Stimulated activated CD8-positive, alpha-beta memory T cell treated with anti-CD3 and anti-CD28 coated beads, Interleukin-15, amount 100 ng/mL, for 4 hours (primary cell): ENCODE measurements at places on chromosomes 7 and 10.

DNA sequence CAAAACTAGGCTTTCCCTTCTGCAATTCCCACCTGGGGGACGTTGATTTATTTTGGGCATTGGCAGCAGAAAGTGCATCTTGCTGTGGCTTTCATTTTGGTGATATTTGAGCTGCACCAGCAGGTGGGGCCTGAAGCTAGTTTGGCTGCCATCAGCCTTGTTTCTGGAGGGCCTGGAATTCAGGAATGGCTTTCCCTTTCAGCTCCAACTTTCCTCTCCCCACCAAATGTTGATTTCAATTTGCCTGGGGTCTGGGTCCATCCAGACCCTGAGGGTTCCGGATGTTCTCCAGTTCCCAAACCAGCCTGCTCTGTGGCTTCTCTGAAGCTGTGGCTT lies 640.4 kb downstream of the TYW1 start:
- no peak for DNase-seq

GRCh38 chr10:113663908-113664307 lies at the start of gene NRAP:
TSS of gene NRAP (minus strand) at chr10:113664041. CDS start at chr10:113663882, 159 bp downstream.
- DNase-seq, result no peak

DNA sequence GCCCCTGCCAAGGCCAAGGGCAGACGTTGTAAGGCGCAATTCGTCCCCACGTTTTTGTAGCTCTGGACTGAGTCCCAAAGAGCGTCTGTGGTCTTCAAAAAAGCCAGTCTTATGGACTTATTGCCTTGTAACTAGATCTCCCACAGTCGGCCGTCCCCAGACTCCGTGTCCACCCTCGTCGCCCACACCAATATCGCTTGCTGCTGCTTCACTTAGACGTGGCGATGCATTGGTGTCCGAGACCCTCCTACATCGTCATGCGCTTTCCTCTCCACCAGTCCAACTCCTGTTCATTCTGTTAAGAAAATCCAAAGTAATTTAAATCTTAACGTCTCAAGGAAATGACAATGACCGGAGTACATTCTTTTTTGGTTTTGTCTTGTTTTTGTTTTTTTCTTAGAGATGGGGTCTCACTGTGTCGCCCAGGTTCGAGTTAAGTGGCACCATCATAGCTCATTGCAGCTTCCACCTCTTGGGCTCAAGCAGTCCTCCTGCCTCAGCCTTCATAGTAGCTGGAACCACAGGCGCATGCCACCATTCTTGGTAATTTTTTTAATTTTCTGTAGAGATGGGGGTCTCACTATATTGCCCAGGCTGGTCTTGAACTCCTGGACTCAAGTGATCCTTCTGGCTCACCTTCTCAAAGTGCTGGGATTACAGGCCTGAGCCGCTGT lies 851 bp downstream of the KIFBP start:
- no peak for DNase-seq

DNA sequence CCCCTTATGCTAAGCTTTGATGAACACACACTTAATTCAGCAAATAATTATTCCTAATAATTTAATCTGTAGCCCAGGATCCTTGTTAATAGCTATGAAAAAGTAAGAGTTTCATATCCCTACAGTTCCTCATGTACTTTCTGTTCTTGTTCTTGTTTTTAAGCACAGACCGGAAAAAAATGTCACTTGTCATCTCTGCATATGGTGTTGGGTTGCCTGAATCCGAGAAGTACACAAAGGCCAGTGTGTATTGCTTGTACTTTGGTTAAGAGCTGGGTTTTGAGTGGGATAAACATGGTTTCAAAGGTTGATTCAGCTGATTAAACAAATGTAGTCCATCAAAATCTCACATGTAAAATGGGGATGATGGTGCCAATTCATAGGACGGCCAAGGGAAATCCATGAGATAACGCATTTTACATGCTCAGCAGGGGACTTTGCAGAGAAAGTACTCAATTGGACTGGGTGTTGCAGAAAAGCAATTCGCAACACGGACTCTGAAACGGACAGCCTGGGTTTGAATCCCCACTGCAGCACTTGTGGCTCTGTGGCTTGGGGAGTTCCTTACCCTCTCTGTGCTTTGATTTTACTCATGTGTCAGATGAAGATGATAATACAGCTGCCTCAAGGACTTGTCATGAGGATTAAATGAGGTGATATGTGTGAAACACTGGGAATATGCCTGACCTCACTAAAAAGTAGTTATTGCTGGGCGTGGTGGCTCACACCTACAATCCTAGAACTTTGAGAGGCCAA lies 71.7 kb downstream of the MAP3K8 start:
- no peak for DNase-seq

DNA sequence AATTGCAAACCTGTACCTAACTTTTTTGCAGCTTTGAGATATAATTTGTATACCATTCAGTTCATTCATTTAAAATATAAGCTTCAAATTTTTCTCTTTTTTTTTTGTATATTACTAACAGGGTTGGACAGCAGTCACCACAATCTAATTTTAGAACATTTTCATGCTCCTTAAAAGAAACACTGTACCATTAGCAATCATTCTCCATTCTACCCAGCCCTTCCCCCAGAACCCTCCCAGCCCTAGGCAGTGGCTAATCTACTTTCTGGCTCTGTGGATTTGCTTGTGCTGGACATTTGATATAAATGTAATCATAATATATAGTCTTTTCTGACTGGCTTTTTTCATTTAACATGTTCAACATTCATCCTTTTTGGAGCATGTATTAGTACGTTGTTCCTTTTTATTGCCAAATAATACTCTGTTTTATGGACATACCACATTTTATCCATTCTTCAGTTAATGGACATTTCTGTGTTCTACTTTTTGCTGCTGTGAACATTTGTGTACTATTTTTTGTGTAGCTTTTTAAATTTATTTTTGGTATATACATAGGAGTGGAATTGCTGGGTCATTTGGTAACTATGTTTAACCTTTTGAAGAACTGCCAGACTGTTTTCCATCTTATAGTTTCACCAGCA lies 40.9 kb upstream of the ST7 start:
- DNase-seq, result no peak

GRCh38 chr7:154769527-154769926 lies 233.4 kb downstream of the PAXIP1 start:
- no peak for DNase-seq

GRCh38 chr7:137975221-137975620 lies 26.7 kb downstream of the CREB3L2 start:
- no peak for DNase-seq

GRCh38 chr7:117323851-117324711 lies 1.2 kb upstream of the WNT2 start:
- DNase-seq, result no peak

GRCh38 chr7:98745722-98746318 lies 124.0 kb downstream of the TMEM130 start:
- peak; percentile 2 for DNase-seq

- no peak for DNase-seq
These were observed 30.5 kb downstream of the CTNNA3 start for GRCh38 chr10:67665491-67665890.

DNA sequence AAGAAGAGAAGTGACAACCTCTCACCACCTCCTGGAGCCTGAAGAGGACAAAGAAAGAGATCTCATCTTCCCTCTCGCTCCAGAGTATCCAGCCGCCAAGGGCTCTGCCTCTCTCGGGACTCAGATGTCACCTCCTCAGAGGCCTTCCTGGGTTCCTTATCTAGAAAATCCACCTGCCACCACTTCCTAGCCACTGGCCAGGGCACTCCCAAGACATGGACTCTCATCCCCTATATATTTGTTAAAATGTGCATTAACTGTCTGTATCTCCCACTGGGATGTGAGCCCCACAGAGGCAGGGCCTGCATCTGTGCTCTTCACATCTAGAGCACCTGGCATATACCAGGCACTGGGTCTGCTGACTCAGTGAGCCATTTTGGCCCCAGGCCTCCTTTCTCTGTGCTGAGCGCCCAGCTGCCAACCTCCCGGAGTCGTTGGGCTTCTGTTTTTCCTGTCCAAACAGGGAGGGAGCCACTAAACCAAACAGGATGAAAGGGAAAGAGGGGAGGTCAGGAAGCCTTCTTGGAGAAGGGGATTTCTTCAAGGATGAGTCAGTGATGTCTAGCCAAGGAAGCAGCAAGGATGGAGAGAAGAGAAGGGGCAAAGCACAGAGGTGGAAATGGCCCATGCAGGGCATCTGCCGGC lies 58.9 kb downstream of the KCNMA1 start:
- DNase-seq, result no peak
